Stimulated activated CD4-positive, alpha-beta T cell treated with anti-CD3 and anti-CD28 coated beads, Interleukin-2, amount 100 ng/mL, for 48 hours (primary cell): ENCODE measurements at places on chromosomes 1 and 21.

GRCh38 chr21:31778546-31778945, 46.6 kb upstream of the SCAF4 start:
- DNase-seq = no peak

DNA sequence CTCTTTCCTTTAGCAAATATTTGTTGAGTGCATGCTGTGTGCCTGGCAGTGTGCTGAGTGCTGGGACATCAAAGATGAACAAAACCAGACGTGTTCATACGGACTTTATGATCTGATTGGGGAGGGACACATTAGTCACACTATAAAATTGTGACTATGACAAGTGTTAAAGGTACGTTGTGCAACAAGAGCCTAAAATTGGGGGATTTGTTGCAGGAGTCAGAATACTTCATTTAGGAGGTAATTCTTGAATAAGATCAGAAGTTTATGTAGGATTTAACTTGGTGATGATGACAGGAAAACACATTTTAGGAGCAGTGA, 29.6 kb downstream of the B3GALT2 start:
- DNase-seq = no peak

DNA sequence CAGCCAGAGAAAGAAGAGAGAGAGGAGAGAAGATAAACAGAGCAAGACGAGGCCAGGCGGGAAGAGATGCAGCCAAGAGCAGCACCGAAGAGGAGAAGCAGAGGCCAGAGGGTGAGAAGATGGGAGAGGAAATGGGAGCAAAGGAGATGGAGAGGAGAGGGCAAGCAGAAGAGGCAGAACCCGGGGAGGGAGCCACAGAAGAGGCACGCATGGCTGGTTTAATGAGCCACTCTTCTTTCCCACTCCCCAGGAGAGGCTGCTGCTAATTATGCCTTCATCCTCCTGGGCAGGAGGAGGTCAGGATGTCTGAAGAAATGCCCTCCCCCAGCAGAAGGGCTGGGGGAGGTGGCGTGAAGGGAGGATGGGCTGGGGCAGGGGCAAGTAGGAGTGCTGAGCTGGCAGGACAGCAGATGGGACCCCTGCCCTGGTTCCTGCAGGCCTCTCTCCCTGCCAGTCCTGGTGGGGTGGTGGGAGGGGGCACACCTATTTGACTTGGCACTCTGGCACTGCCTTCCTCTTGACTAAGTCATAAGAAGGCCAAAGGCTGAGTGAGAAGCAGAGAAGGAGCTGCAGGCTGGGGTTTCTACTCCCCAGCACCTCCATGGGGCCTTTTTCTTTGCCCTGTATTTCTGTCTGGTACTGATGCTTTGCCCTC, 32.3 kb downstream of the KIRREL1 start:
- DNase-seq = no peak

GRCh38 chr1:226021401-226021800, 22.3 kb upstream of the SDE2 start:
- DNase-seq = no peak

GRCh38 chr21:36162631-36163030, 6.0 kb downstream of the DOP1B start:
- no peak for DNase-seq

DNA sequence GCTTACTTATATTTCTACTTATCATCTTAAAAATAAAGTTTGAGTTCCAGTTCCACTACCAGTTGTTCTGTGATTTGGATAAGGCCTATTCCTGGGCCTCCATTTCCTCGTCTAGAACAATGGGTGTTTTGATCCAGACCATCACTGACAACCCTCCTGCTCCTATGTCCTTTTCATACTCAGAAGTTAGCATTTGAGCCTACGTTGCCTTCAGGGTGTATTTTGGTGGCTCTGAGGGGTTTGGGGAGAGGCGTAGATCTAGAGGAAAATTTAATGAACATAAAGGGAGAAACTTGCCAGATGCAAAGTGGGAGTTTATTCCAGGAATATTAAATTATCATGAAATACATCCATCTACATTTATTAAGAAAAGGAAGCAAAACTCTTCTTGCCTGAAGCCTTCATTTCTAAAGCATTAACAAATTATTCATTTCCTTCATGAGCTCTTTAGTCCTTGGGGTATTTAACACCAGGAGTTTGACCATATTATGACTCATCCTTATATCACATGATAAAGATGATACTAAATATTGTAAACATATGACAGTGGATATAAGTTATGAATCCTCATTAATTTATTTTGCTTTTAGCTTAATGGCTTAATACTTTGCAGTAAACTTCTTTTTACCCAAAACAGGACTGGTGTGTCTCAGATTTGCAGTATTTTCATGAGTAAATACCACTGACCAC, 47.2 kb upstream of the SYT14 start:
- DNase-seq = no peak

DNA sequence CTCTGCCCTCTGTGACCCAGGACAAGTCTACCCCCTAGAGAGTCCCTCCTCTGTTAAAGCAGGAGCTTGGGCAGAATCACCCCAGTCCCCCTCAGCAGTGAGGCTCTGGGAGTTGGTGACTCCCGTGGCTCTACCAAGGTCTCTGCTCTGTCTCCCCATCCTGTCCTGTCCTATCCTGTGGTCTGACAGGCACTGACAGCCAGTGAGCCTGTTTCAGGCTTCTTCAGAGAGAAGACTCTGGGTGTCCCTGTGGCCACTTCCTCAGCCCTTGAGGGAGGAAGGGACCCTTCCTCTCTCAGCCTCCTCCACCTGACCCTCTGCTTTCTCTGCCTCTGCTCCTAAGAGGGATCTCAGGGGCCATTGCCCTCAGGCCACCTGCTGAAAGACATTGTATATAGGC, 148.7 kb downstream of the FCRL5 start:
- DNase-seq = no peak
